Astrocyte of the spinal cord (primary cell): ENCODE measurements at places on chromosomes 11 and 22.

GRCh38 chr11:26025676-26026075 lies 306.3 kb upstream of the ANO3 start:
- DNase-seq: no peak

DNA sequence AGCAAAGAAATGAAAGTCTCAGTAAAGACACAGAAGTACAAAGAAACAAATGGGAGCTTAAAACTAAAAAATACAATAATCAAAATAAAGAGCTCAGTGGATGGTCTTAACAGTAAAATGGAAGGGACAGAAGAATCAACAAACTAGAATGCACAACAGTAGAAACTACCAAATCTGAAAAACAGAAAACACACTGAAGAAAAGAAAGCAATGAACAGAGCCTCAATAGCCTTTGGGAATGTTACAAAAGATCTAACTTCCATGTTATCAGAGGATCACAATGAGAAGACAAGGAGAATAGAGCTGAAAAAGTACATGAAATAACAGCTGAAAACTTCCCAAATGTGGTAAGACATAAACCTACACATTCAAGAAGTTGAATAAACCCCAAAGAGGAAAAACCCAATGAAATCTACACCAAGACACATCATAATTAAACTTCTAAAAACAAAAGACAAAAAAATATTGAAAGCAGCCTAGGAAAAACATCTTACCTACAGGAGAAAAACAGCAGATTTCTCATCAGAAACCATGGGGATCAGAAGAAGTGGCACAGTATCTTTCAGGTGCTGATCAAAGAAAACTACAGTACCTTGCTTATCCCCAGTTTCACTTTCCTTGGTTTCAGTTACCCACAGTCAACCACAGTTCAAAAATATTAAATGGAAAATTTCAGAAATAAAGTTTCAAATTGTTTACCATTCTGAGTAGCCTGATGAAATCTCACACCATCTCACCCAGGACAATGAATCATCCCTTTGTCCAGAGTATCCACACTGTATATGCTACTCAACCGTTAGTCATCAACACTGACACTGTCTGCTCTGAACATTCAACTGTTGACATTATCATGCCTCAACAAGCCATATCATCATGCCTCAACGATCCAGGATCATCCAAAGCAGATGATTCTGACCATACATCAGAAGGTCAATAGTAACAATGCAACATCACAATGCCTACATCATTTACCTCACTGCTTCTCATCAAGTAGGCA lies 22.2 kb downstream of the RRAS2 start:
- peak; percentile 92 for DNase-seq

DNA sequence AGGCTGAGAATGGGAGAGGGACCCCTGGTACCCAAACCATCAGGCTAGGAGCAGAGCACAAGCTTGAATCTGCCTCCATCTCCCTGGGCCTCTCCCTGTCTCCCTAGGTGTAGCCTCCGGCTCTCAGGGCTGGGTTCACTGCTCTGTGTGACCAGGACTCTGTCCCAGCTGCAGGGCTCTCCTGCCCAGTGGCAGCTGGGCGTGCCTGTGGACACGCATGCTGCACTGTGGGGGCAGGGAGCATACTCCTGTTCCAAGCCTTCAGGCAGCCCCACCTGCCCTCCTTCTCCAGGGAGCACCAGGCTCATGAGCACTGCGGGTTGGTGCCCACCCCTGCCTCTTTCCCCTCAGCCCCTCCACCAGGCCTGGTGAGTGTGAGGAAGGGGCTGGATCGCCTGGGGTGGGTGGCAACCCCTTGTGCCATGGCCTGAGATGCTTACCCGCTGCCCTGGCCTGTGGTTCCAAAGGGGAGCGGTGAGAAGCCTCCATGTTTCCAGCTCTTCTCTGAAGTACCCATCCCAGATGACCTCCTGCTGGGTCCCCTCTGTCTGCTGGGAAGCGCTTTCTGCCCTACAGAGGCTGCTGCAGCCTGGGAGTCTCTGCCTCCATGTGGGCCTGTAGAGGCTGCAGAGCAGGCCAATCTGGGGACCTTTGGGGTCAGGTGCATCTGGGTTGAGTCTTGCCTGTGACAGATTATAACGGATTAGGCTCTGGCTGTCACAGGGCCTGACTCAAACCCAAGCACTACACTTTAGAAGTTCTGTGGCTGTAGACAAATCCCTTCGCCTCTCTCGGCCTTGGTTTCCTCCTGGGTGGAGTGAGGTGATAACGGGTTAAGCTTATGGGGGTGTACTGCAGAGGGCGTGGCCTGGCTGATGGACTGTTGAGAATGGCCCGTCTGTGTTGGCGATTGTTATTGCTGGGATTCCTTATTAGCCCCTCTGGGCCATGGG lies 43.7 kb downstream of the WNT11 start:
- DNase-seq: no peak

- peak; percentile 88 for DNase-seq
Measured at GRCh38 chr11:65540290-65541092, 15.6 kb downstream of the SCYL1 start.

- no peak for DNase-seq
Measured at GRCh38 chr11:6664551-6664950, 8.9 kb upstream of the DCHS1 start.

DNA sequence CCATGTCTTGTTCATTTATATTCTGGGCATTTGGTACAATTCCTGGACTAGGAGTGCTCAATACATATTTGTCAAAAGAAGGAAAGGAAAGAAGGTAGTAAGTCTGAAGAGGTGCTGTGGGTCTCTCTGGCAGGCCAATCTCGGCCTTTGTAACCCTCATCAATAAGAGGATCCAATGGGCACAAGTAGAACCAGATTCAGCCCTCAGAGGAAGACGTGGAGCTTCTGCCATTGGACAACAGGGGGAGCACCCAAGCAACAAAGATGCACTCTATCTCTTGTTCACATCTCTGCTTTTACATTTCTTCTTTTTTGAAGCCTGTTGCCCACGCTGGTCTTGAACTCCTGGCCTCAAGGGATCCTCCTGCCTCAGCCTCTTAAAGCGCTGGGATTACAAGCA lies 2.2 kb upstream of the VPS11 start:
- peak; percentile 35 for DNase-seq

- no peak for DNase-seq
Measured at GRCh38 chr11:117488996-117489952, 161.6 kb downstream of the CEP164 start.

GRCh38 chr22:40193429-40194421 lies 16.0 kb downstream of the TNRC6B start:
- DNase-seq: peak; percentile 62

DNA sequence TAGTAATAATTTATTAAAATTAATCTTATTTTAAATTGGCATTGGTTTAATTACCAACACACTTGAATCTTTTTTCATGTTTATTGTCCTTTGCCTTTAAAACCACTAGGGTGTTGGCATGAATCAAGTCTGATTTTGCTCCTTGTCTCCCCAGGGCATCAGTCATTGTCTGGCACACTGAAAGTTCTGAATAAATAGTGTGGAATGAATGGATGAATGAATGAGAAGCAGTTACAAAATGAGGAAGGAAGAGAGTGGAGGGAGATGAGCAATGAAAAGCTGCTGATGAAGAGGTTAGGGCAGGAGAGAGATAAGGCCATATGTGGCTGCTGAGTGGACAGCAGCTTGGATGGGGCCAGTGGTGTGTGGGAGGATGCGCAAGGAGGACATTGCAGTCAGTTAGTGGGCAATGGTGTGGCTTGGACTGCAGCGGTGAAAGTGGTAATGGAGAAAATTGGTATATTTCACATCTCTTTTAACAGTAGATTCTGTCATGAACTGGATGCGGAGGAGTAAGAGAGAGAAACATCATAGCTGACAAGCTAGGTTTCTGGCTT lies 132.0 kb downstream of the SPON1 start:
- no peak for DNase-seq

- no peak for DNase-seq
Measured at GRCh38 chr11:43806976-43807375, 73.7 kb upstream of the ALKBH3 start.

DNA sequence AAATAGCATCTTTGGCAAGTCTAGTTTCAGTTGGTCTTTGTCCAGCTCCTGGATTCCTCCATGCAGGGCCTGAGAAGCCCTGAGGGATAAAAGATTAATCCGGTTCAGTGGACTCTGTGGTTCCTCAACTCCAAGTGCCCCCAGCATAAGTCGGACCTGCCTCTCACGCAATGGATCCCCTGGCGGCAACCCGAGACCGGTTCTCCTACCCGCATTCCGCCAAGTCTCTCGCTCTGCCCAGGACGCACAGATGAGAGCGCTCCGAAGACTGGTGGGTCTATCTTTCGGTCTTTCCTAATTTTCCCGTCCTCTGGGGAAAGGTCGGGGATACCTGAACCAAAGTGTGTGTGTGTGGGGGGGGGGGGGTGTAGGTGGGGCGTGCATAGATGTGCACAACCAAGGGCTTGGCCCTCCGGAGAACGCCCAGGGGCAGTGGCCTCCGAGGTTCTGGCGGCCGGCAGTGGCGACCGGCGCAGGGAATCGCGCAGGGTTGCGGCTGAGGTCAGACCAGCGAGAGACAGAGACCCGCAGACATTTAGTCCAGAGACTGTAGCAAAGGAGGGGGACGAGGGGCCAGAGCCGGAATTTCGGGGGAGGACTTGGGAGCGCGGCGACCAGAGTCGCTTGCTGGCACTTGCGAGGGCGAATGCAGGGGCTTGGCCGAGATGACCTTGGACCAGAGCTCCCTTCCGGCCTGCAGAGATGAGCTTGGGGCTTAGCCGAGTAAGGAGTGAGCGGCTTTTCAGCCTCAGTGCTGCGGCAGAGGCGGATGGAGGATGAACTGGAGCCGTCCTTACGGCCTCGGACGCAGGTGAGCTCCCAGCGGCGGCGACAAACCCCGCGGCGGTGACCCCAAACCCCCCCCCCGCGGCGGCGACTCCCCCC lies 712 bp upstream of the SLC2A11 start:
- DNase-seq: peak; percentile 24

- DNase-seq: no peak
Measured at GRCh38 chr11:76623884-76624419, 46.6 kb downstream of the LRRC32 start.

- no peak for DNase-seq
Measured at GRCh38 chr11:14270690-14271542, 88.1 kb downstream of the RRAS2 start.

DNA sequence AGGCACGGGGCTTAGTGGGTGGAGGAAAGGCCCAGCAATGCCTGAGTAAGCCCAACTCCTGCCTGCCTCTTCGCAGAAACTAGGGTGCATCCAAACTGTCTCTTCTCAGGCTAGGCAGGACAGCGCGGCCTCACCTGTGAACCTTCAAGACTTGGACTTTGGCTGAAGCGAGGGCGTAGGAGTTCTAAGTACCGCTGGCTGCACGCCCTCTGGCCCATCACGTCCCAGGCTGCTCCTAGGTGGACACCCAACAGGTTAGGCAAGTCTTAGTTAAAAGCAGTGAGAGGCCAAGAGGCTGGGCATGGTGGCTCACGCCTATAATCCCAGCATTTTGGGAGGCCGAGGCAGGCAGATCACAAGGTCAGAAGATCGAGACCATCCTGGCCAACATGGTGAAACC lies 1.8 kb upstream of the DDB2 start:
- DNase-seq: no peak

GRCh38 chr11:106888386-106888785 lies 129.9 kb downstream of the GUCY1A2 start:
- no peak for DNase-seq

GRCh38 chr22:27832606-27833005 lies 31.1 kb upstream of the MN1 start:
- DNase-seq: no peak

DNA sequence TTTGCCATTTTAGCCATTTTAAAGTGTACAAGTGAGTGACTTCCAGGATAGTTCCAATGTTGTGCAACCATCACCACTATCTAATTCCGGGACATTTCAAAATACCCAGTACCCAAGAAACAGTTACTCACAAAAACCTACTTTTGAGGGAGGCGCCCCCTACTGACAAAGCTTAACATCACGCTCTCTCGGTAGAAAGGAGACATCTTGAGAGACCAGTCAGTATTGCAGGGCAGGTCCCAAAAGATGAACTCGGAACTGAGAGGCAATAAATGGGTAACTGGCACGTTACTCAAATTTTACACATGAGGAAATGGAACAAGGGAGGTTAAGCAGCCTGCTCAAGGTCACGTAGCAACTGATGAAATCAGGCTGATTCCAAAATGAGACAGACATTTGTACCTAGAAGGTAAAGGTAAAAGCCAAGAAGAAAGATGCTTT lies 50.0 kb upstream of the POU2AF1 start:
- peak; percentile 36 for DNase-seq

DNA sequence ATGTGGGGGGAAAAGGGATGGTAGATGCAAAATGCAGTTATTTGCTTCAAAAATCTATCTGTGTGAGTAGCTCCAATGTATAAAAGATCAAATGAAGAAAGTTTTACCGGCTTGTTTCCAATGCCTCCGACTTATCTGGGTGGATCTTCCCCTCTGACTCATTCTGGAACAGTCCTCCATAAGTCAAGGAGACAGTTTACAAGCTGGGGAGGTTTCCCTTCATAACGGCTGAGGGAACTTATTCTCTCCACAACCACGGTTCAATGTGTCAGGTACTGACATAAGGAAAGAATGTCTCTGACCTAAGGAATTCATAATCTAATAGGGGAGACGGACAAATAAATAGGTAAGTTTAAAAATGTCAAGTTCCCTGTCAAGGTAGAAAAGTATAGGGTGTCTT lies 49.7 kb upstream of the BIRC3 start:
- DNase-seq: peak; percentile 56

GRCh38 chr11:130369713-130370112 lies 55.0 kb upstream of the ZBTB44 start:
- DNase-seq: no peak

DNA sequence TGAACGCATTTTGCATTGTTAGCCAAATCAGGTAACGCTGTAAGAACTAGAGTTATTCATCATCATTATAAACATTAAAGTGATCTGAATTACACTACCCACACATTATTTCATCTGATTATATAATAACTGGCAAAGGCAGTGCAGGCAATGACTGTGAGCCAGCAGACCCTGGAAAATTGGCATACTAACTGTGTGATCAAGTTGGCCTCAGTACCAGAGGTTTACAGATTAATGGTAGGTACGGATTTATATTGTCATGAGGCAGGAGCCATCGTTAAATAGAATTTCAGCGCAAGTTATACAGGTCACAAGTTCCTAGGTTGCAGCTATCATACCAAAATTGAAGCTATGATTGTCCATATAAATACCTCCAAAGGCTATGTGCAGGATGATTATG lies 225.4 kb downstream of the CNTN5 start:
- no peak for DNase-seq
